ENCODE measurements at places on chromosomes 11 and 22.
A peak's percentile ranks its signal among the peaks of the same experiment; 100 is the strongest.

DNA sequence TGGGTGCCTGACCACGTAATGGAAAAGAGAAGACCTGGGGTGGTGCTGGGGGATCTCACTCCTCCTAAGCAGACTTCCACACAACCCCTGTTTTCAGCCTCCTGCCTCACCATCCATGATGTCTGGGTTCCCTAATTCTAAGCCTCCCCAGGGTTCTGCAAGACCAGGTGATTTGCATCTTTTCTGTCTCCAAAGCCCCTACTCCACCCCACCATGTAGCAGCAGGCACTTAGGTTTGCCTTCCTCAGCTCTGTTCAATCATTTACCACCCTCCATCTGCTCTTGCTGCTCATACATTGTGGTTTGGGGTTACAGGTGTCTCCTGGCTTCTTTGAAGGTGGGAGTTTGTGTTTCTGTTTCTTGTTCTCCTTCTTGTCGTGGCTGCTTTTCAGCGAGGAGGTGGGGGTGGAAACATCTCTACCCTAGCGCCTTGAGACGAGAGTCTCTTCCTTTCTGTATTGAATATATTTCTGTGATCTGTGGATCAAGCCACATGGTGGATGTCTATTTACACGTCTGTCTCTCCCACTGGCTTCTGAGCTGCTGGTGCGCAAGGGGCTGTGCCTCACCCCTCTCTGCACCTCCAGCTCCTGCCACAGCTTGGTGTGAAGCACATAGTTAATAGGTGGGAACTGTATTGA, 6.6 kb upstream of the SSTR3 start:
- DNase-seq: peak; percentile 93

DNA sequence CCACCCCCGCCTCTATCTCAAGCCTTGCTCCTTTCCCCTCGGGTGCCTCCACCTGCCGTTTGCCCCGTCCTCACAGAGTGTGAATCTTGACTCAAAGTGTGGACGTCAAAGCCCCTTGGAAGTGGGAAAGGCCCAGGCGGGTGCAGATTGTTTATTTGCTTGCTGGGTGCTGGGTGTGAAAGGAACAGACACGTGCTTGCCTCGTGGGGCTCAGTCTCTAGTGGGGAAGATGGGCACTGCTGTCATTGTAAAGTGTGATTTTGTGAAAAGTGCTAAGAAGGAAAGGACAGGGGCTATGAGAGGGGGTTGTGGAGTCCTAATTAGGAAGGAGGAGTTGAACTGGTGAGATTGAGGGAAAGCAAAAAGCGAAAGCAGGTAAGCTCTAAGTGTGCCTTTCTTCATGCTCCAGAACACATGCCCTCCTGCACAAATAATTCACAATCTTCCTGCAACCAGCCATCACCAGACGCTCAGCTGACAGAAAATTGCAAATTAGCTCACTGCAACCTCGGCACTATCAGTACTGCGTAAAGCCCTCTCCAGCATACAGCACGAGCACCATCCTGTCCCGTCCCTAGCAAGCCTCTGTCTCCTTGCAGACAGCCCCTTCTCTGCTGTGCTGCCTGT, 9.7 kb upstream of the GCAT start:
- DNase-seq: no peak

DNA sequence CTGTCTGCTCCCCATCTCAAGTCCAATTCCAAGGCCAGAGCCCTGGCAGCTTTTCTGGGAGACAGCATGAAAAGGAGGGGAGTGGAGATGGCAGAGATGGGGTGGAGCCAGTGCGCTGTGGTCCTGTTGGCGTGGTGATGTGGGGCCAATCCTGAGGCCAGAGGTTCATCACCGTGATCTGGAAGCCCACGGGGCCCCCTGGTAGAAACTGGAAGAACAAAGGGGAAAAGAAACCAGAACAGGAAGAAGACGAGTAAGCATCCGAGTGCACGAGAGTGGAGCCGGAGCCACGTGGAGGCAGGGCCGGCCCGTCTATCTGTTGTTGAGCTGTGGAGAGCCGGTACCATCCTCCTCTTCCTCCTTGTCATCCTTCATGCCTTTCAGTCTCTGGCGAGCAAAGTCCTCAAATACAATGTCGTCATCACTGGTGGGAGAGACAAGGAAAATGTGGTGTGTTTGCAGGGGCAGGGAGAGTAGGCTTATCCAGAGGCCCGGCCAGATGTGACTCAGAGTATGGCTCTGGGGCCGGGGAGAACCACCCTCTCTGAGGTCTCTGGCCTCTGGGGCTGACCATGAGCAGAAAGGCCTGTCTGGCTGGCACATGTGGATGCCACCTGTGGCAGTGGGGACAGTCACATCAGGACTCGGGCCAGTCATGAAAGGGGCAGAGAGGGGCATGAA, 25.4 kb downstream of the TPBGL start:
- no peak for DNase-seq

DNA sequence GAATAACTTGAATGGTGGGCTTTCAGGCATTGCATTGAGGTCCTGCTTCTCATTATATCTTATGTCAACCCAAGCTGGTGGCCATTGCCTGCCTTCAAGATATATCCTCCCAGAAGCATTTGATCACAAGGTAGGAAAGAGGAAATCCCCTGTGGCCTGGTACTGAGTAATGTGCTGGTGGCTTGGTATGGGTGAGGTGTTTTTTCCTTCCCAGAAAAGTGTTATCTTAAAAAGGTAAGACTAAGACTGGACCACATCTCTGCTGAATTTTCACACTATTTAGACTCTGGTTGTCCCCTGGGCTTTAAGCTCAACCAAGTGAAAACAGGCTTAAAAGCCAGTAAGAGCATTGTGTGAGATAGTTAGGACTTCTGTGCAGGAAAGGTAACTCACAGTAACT, 3.7 kb downstream of the INSC start:
- DNase-seq: no peak

DNA sequence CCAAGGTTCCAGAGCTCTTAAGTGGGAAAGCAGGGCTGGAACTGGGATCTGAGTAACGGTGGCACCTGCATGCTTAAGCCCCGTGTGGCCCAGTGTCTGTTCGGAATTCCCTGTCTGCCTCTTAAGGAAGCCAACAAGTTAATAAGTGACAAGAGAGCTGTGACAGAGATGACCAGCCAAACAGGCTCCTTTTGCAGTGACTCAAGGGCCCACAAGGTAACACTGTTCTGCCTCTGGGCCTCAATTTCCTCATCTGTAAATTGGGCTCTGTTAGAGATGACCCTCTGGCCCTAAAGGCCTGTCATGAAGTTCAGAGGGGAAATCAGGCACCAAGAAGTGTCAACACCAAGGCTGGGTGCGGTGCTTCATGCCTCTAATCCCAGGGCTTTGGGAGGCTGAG, 18.6 kb downstream of the USH1C start:
- DNase-seq: no peak

- DNase-seq: no peak
Measured at GRCh38 chr22:29839039-29839438, 965 bp upstream of the ASCC2 start.

- no peak for DNase-seq
Measured at GRCh38 chr11:108906329-108906728, 241.5 kb downstream of the DDX10 start.

DNA sequence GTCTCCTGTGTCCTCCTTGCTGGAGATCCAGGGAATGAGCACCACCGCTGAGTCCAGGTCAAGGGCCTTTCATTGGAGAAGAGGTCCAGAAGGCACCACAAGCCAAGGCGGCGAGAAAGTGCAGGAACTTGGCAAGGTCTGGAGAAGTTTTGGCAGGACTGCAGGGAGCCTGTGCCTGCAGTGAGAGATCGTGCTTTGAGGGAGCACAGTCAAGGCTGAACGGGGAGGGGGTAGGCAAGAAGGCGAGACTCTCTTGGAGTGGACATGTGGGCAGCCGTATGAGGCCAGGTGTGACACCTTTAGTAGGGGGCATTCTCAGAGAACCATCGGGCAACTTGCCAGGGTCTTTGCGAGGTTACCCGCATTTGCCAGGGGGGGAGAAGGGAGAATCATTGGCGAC, 30.5 kb downstream of the LRRC10B start:
- no peak for DNase-seq

GRCh38 chr11:116164843-116165242, 607.9 kb downstream of the BUD13 start:
- DNase-seq: no peak

DNA sequence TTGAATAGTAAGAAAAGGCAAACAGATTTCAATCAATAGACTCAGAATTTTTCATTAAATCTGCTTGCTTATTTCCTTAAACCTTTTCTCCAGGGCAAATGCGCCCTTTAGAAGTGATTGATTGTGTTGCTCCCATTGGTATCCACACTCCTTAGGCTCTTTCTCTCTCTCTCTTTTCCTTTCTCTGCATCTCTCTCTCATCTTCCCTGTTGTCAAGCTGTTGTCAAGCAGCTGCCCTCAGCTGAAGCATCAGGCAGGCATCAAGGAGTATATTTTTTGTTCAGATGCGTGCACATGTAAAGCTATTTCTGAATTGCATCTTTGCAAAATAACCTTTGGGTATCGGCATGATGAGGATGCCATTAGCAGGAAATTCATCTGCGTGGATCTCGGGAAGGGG, 107.2 kb upstream of the PLET1 start:
- no peak for DNase-seq

- DNase-seq: peak; percentile 50
Measured at GRCh38 chr11:6667733-6668374, 12.2 kb upstream of the DCHS1 start.

DNA sequence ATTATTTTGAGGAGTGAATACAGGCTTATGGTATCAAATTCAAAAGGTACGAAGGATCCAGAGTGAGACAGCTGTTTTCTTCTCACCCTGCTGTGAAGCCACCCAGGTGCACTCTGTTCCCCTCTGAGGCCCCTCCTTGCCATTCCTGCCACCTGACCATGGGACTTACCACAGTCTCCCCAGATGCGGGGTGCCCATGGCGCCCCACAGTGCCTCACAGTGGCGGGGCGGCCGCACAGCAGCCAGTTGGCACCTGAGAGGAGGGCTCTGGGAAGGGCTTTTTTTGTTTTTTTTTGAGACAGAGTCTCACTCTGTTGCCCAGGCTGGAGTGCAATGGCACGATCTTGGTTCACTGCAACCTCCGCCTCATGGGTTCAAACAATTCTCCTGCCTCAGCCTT, 151.7 kb downstream of the CEP164 start:
- no peak for DNase-seq

DNA sequence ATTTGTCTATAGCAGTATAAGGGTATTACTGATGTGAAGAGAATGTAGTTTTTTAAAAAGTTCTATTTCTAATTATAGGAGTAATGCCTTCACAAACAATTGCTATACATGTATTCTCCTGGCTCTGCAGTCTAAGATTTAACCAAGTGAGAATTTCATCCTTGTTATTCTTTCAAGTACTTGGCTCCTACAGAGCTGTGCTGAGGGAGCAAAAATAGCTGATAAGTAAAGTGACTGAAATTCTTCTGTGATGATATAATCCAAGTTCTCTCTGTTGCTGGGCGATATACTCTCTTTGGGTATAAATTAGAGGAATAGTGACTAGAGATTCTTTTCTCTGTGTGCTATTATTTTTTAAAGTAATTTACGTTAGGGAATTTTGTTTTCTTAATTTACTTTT, 68.0 kb downstream of the PGR start:
- no peak for DNase-seq

DNA sequence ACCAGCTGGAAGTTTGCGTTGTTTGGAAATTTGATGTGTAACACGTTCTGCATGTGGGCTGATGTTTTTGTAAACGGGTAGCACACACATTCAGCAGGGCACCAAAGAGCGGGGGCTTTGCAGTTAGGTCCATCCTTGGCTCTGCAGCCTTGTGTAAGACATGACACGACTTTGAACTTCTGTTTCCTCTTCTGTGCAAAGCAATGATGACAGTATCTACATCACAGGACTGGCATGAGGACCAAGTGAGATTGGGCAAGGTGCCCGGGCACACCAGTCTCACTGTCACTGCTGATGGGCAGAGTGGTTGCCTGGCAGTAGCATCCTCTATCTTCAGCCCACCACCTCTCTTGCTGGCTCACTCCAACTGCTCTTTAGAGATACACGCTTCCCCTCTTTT, 3.3 kb downstream of the TCN2 start:
- no peak for DNase-seq

DNA sequence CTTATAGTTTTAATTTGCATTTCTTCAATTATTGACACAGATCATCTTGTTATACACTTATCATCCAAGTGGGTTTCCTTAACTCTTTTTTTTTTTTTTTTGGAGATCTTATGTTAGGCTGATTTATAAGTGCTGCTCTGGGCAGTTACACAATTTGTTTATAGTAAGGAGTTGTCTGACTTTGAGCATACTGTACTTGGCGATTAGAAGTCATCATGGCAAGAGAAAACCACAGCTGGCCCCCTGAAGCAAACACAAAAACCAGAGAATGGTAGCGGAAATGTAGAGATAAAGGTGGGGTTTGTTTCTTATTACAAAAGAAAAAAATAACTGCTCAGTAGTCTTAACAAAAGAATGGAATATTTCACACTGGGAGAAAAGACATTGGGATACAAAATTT, 292.6 kb downstream of the SWAP70 start:
- DNase-seq: no peak

DNA sequence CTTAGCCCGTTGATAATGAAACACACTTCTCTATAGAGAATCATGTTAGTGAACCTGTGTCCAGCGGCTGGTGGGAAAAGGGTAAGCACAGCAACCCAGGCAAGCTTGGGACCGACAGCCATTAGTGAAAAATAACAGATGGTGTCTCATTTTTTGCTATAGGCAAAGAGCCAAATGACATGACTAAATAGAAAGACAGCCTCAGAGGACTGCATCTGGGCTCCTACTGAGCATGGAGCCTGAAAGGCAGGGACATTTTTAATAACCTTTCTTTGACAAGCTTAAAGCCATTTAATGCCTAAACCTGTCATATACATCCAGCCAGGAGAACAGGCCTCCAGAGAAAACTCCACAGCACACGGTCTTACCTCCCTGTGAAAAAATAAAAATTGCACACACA, 67.0 kb downstream of the FANCF start:
- DNase-seq: no peak

DNA sequence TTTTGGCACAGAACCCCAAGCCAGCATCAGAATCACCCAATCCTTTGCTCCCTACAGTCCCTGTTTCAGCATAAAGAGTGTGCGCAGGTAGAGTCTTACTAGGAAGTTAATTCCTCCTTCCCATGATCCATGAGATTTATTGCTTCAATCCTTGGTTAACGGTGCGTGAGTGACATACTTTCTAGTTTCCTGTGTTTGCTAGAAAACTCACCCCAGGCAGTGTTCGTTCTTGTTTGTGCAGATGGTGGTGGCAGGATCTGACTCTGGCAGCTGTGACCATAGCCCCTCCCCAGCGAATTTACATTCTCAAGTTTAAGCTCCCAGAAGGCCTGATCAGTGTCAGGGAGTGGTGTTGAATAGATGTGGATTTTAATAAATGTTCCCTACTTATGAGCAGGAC, 106.7 kb upstream of the CCT8L2 start:
- no peak for DNase-seq

All from central memory CD4-positive, alpha-beta T cell (primary cell).